ENCODE measurements at places on chromosomes 5 and 9.
A peak's percentile ranks its signal among the peaks of the same experiment; 100 is the strongest.

DNA sequence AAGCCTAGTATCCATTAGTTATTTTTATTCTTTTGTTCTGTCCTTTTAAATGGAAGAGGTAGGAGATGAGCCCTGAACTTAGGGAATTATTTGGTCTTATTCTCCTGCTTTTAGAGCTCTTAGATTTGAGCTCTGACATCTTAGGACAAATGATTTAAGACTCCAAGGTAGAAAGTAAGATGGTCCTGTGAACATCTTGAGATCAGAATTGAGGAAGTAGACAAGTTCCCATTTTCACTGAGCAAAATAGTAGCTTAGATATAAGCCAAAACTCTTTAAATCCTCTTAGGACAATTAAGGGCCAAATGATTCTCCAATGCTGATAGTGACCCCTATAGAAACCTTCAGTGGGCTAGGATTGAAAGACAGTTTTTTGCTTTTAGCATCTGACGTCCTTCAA lies 53.0 kb upstream of the RUSC2 start:
- no peak for DNase-seq

GRCh38 chr9:137461663-137462395 lies 2.7 kb upstream of the NSMF start:
- DNase-seq, result no peak

DNA sequence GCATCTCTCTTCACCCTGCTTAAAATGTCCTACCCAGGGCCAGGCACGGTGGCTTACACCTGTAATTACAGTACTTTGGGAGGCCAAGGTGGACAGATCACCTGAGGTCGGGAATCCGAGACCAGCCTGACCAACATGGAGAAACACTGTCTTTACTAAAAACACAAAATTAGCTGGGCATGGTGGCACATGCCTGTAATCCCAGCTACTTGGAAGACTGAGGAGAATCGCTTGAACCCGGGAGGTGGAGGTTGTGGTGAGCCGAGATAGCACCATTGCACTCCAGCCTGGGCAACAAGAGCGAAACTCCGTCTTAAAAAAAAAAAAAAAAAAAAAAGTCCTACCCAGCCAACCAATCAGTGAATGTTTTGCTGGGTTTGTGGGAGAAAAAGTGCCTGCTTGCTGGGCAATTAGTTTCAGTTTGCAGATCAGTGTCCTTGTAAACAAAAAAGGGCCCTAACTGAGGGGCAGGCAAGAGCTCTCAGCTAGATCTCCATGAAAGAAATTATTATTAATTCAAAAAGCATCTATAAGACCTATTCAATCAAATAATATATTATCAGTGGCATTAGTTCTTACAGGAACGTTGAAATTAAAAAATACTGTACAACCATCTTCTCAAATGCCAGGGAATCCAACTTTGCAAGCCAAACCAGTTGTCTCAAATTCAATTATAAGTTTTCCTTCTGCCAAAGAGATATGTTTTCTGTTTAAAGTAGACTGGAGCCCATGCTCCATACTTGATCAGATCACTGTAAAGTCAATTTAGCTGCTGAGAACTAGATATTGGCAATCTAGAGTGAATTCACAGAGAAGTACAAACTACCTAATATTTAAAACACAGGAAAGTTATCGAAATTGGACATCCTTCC lies 3.9 kb downstream of the MEGF9 start:
- no peak for DNase-seq

DNA sequence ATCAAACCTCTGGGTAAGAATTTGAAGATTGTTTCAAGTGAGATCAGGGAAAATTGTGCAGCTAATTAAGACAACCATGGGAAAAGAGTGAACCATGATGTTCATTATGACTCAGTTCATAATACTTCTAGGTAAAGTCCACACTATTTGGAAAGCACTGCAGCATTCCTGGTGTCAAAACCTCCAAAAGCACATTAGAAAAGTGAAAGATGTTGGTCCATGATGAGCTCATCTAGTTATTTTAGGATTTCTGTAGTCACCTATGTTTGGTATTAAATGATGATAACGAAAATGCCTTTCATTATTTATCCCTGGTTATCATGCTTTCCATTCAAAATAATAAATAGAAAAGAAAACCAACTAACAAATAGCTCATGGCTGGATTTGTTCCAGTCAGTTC lies 49.1 kb downstream of the PTCD2 start:
- DNase-seq, result peak; percentile 42

DNA sequence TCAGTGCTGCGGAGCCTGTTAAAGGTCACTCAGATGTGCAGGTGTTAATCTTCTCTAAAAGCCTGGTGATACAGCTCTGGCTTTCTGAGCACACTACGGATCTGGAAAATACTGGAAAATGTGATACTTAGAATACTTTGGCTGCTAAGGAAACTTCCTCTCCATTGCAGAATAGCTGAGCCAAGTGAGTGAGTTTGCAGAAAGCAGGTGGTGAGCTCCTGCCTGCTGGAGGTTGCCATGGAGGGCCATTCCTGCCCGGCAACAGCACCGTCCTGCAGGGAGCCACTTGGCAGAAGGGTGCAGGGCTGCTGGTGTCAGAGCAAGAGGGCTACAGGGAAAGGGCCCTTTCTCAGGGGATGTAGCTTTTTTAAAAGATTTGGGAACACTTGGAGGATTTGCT lies 40.7 kb downstream of the SECISBP2 start:
- DNase-seq, result no peak

DNA sequence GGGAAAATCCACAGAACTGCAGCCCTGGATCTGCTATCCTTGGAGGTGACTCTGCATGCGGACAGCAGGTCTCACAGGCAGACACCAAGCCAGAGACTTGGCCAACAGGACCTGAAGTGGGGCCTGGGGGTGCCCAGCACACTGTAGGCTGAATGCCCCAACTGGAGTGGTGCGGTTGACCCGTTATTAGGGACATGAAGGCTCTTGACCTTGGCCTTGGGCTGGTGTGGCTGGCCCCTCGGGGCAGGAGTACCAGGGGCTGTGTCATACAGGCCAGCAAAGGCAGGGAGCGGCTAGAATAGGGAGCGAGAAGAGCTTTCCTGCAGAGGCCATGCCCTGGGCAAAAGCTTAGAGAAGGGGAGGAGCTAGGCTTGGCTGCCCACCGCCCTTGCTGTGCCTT lies 153.2 kb upstream of the MVB12B start:
- DNase-seq, result no peak

DNA sequence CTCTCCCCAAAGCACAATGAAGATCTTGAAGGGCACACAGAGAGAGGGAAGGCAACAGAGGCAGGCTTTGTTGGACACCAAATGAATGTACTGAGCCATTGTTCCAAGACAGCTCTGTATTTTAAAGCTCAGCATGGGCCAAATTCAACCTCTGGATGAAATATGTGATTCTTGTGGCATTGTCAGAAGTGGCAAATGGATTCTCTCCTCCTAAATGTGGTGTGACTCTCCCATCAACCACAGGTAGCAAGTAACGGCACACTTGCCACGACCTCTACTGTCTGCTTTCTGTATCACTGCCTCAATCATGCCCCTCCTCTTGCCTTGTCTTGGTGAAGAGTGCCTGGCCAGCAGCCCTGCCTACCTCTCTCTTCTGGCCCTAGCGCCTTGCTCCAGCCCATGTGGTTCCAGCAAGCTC lies 6.1 kb upstream of the MOB3B start:
- no peak for DNase-seq

- DNase-seq, result no peak
Measured at GRCh38 chr9:73715591-73715990, 563.9 kb downstream of the ANXA1 start.

GRCh38 chr9:85276741-85277140 lies 465.0 kb downstream of the AGTPBP1 start:
- no peak for DNase-seq

GRCh38 chr5:10578293-10578665 lies 14.4 kb downstream of the ANKRD33B start:
- no peak for DNase-seq

GRCh38 chr5:72093217-72093616 lies 14.1 kb upstream of the MAP1B start:
- peak; percentile 35 for DNase-seq

GRCh38 chr5:61674378-61674777 lies 342.3 kb downstream of the ZSWIM6 start:
- DNase-seq, result no peak

DNA sequence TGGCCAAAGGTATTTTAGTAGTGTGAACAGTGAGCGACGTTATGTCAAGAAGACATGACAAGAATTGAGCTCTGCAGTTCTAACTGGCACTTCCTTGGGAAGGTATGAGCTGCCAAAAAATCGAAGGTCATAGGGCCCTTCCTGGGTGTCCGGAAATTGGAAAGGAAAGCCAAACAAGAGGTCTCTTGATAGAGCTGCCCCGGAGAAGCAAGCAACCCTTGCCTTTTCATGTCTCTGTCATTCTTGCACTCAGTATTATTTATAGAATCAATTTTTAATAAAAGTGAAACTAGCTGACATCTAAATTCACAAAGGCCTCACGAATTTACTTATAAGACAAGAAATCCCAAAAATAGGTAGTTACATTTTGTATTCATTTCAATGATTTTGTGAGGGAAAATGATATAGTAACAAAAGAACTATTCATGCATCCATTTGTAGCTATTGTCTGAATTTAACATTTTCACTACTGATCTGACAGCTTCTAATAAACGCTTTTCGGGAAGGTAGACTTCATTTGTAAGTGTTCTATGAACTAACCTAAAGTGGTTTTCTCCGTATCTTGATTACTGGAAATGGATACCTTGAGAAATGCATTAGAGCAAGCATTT lies 113.8 kb upstream of the VCAN start:
- no peak for DNase-seq

DNA sequence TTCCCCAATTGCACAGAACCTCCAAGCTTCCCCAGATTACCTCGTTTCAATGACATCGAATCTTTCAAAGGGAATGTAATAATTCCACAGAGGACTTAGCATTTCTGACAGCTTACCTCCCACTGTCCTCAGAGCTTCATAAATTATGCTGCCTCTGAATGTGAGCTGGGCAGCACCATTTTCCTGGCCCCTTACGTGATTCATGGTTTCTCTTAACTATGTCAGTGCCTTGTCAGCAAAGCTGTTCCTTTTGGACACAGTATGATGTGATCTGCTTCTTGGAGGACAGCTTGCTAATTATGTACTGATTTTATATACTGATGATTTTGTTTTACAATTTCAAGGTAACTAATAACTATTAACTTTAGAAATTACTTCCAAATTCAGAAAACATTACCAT lies 27.7 kb upstream of the SSBP2 start:
- DNase-seq, result peak; percentile 87

GRCh38 chr5:90940227-90940995 lies 381.8 kb downstream of the ADGRV1 start:
- peak; percentile 53 for DNase-seq

GRCh38 chr9:8552732-8553131 lies 753.2 kb upstream of the DMAC1 start:
- DNase-seq, result no peak

- no peak for DNase-seq
Measured at GRCh38 chr9:82893549-82893948, 169.4 kb downstream of the RASEF start.

- DNase-seq, result no peak
Measured at GRCh38 chr9:123617952-123618678, 262.1 kb downstream of the CRB2 start.

GRCh38 chr9:32378496-32378895 lies 5.9 kb upstream of the ACO1 start:
- peak; percentile 72 for DNase-seq

GRCh38 chr5:31404325-31404724 lies 127.6 kb downstream of the DROSHA start:
- DNase-seq, result no peak

DNA sequence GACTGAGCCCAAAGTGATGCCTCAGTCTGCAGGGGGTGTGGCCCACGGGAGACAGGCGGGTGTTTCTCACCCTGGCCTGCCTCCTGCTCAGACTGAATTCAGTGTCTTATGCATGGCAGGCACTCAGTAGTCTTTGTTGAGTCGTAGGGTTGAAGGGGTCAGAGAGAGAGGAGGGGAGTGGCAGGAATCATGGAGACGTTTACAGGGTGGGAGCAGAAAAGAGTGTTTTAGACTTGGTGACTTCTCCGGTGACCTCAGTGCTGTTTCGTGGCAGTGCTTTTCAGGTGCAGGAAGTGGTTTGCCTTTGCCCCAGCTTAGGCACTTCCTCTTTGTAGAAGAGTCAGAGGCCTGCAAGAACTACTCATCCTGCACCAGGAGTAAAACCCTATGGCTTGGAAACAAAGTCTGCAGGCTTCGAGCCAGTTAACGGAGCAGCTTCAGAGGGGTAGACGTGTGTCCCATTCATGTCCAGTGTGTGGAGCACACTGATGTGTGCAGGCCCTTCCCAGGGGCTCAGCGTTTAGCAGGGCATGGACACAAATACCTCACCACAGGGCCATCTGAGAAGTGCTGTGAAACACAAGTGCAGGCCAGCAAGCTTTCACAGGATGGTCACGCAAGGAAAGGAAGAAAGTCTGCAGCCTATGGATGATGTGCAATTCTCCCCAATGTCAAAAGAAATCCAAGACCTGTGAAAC lies 24.5 kb upstream of the SEMA4D start:
- DNase-seq, result no peak

GRCh38 chr5:74738406-74738805 lies 28.5 kb downstream of the GFM2 start:
- no peak for DNase-seq

GRCh38 chr5:141356133-141356532 lies 1.3 kb downstream of the PCDHGA4 start:
- no peak for DNase-seq

DNA sequence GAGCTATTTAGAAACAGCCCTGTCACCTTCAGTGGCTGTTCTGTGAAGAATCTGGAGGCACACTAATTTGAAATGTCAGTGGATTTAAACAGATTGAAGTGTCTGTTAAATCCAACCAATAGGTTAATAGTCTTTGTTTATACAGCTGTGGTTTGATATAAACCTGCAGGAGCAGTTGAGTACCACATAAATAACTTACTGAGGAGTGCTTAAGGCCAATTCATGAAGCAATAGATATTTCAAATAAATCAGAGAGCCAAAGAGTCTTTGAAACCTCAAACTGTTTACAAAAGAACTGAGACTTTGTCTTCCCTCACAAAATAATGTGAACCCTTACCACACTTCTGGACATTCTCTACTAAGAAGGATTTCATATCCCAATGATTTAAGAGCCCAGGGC lies 111.9 kb downstream of the FEM1C start:
- DNase-seq, result peak; percentile 36

DNA sequence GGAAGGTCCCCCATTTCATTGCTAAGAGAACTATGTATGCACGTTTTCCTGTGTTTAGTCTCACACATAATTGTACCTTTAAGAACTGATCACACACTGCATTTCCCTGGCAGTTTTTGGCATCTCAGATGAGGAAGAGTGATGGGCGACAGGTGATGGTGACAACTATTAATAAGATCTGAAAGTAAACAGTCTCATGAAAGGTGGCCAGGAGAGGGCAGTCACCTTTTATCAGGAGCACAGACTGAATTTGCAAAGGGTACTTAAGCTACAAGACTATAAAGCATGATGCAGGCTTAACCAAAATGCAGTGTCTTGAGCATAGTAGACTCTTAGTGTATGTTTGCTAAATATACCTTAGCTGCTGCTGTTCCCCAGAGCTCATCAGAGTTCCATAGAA lies 91.5 kb downstream of the GHR start:
- DNase-seq, result no peak
